ENCODE measurements at places on chromosomes 3 and 15. TPM values are rescaled to one million over a fixed set of nuclear protein-coding genes. Genes with fewer than 3 reads are reported as not detected.

TYRO3 gene
- polyA plus RNA-seq = 13.3 TPM

GUCA1C gene
- not detected for polyA plus RNA-seq

ZFYVE19 gene
- 47.2 TPM for polyA plus RNA-seq

U2SURP gene
- 12.6 TPM for polyA plus RNA-seq

MAP1A gene
- 0.68 TPM for polyA plus RNA-seq

GOLGA8S gene
- polyA plus RNA-seq = 0.04 TPM

ANKUB1 gene
- not detected for polyA plus RNA-seq

CGNL1 gene
- polyA plus RNA-seq = 6.9 TPM

TMCO5A gene
- polyA plus RNA-seq = not detected

ACTC1 gene
- polyA plus RNA-seq = 0.64 TPM

ADAMTS9 gene
- polyA plus RNA-seq = 6.5 TPM

Data from endothelial cell of umbilical vein (primary cell).